ENCODE measurements at places on chromosomes 3 and 15. TPM values are rescaled to one million over a fixed set of nuclear protein-coding genes. Genes with fewer than 3 reads are reported as not detected.
A peak's percentile ranks its signal among the peaks of the same experiment; 100 is the strongest.

Gene PLSCR2
- total RNA-seq: not detected

Gene UBA7
- 87.5 TPM for total RNA-seq

Gene EPHB1
- 2.3 TPM for total RNA-seq

- DNase-seq: no peak
Observed at GRCh38 chr3:158470944-158471638, 99.9 kb upstream of the MLF1 start.

DNA sequence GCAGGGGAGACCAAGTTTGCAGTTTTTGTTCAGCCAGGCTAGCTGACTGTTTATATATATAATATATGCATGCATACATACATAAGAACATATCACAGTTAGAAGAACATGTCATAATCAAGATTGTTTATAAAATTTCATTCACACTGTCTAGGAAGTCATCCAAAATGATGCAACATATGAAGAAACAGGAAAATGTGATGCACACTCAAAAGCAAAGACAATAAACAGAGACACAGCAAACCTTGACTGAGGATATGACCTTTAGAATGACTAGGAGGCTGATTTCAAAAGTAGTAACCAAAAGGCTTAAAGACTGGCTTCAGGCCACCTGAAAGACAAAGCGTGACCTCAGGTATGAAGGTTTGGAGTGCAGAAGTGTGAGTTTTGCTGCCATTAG, 166.2 kb upstream of the NDN start:
- DNase-seq: no peak

DNA sequence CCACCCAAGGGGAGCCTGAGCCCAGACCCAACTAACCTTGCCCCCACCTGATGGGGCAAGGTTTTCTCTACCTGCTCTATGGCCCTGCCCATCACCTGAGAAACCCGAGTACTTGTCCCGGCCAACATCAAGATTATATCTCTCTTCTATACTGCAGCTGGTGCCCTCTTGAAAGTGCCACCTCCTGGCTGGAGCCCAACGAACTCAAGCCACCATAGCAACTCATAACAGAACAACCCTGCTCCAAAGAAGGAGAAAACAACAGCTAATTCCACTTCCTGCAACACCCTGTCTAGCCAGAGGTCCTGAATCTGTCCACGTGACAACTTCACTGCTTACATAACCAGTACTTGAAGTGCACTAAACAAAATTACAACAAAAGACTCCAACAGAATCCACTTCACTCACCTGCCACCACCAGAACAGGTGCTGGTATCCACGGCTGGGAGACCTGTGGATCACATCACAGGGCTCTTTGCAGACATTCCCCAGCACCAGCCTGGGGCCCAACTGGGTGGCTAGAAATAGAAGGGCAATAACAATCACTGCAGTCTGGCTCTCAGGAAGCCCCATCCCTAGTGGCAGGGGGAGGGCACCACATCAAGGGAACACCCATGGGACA, 49.2 kb downstream of the PIERCE2 start:
- peak; percentile 87 for DNase-seq

Measured in thyroid gland (tissue), 4 donors.